ENCODE measurements at places on chromosomes 1 and 21. TPM values are rescaled to one million over a fixed set of nuclear protein-coding genes. Genes with fewer than 3 reads are reported as not detected.

Gene PERM1
- 0.24 TPM for total RNA-seq

Gene PAQR6
- 0.43 TPM for total RNA-seq

Gene RSPH1
- total RNA-seq = not detected

Gene CELA3B
- not detected for total RNA-seq

Gene CHI3L2
- 23.4 TPM for total RNA-seq

Gene LCE1B
- total RNA-seq = not detected

Gene HSPA6
- 6.7 TPM for total RNA-seq

Data from posterior vena cava (tissue), 2 donors.